Esophagus muscularis mucosa (tissue), 4 donors: ENCODE measurements at places on chromosomes 5 and 9.

GRCh38 chr5:15592728-15593127, 92.7 kb downstream of the FBXL7 start:
- DNase-seq = no peak

DNA sequence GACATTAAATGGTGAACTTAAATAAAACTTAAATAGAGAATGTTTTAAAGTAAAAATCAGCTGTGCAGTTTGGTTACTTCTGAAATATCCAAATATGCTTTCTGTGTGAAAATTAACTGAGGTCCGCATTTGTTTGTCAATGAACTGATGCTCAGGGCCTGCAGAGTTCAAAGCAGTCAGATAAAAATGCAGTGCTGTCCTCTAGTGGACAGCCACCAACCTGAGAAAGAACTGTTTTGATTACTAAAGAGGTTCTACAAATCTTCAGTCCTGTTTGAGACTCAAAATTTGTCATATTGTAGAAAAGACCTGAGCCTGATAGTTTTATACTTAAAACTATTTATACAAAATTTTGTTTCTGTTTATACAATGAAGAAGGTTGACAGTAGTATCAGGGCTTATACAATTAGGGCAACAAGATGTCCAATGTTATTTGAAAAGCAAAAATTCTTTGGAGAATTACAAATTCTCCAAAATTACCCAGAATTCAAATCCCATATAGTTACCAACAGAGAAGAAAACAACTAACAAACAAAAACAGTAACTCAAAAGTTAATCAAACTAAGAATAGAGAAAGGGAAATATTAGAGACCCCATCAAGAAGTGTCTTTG, 232.3 kb upstream of the TBCA start:
- no peak for DNase-seq

DNA sequence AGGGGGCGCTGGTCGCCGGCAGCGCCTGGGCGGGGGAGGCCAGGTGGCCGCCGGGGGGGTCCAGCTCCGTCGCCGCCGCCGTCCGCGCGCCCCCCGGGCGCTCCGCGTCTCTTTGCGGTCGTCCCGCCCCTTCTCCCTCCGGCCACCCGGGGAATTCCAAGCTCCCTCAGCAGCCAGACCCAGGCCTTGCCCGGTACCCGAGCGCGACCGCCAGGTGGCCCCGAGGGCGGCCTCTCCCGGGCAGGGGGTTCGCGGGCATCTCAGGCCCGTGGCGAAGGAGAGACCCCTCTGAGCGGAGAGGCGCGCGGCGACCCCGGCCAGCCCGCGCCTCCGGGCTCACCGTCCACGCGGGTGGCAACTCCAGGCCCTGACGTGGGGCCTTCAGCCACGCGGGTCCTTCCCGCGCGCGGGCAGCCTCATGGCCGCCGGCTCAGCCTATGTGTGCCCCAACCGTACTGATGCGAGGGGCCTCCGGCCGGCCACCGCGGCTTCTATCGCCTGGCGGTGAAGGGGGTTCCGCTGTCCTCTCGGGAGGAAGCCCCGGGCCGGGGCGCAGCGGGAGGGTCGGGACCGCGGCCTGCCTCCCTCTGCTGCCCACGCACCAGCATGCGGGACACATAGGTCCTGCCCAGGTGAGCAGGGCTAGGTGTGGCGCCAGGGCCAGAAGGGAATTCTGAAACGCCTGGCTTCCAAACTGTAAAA, 529 bp upstream of the NRARP start:
- DNase-seq = no peak

DNA sequence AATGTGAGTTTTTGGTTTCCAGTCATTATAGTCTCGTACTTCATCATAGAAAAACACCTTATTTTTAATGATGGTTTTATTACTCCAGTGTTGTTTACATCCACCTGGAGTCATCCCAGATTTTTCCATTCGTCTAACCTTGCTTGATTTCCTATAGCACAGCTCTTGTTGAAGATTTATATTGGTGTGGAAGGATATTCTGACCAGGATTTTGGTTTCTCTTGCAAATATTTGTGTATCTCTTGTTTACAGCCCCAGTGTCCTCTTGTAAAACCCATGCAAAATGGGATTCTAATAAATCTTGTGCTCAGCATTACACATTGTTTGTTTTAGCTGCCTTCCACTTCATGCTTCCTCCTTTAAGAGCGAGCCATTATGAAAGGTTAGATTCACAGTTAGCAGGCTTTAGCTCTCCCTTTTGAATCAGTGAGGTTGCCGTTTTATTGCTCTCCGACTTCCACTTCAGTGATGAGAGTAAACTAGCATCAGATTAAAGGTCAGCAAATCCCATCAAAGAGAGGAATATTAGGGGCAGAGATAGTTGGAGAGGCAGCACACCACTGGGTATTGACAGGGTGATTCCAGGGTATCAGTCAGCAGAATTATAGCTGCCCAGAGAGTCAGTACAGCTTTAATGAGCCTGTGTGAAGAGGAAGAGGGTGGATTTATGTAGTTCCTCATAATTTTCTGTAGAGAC, 157.1 kb downstream of the PBX3 start:
- no peak for DNase-seq

DNA sequence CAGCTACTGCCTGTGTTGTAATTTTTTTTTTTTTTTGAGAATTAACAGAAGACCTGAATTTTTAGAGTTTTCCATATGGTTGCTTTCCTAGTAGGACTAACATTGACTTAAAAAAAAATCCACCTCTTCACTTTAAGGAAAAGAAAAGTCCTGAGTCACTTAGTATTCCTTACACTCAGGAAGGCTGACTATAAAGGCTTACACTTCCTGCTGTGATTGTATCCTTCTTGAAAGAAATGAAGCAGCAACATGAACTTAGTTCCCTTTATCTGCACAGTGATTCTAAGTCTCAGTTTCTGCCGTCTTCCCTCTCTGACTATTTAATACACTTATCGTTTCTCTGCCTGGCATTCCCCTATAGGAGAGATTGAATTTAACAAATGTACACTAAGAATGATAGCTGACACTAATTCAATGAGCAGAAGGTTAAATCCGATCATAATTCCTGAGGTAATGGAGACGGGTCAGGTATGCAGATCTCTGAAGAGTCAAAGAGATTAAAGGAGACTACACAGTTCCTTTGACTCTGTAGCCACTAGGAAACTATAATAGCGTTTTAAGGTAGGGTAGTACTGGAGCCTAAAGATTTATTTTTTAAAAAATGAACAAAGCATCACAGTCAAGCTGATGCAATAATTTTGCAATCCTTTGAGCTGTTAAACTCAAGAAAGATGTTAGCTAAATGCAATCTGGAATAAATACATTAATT, 185.1 kb upstream of the ELAVL2 start:
- no peak for DNase-seq

GRCh38 chr5:115585265-115585664, 17.0 kb downstream of the TICAM2 start:
- DNase-seq = no peak

- DNase-seq = no peak
Measured at GRCh38 chr5:138651058-138651766, 76.0 kb upstream of the HSPA9 start.

- DNase-seq = no peak
Measured at GRCh38 chr5:98372351-98372750, 401.1 kb upstream of the RGMB start.

- no peak for DNase-seq
Measured at GRCh38 chr9:12640866-12641636, 52.1 kb upstream of the TYRP1 start.

- no peak for DNase-seq
Measured at GRCh38 chr5:107331312-107331711, 339.4 kb downstream of the EFNA5 start.

- DNase-seq = no peak
Measured at GRCh38 chr5:145752947-145753346, 82.2 kb downstream of the PRELID2 start.

GRCh38 chr9:110832926-110833325, 164.3 kb downstream of the MUSK start:
- DNase-seq = no peak

- no peak for DNase-seq
Measured at GRCh38 chr5:164002628-164003027, 497.2 kb downstream of the MAT2B start.

- no peak for DNase-seq
Measured at GRCh38 chr5:152378730-152379129, 26.3 kb downstream of the NMUR2 start.
